CD4-positive, CD25-positive, alpha-beta regulatory T cell (primary cell): ENCODE measurements at places on chromosomes 4 and X.

GRCh38 chr4:27720010-27720766, 859.5 kb downstream of the STIM2 start:
- DNase-seq: no peak

- DNase-seq: no peak
These were observed 490.3 kb upstream of the EPHA5 start for GRCh38 chr4:66160606-66161005.

GRCh38 chrX:110657073-110657472, 138.5 kb downstream of the CHRDL1 start:
- no peak for DNase-seq

DNA sequence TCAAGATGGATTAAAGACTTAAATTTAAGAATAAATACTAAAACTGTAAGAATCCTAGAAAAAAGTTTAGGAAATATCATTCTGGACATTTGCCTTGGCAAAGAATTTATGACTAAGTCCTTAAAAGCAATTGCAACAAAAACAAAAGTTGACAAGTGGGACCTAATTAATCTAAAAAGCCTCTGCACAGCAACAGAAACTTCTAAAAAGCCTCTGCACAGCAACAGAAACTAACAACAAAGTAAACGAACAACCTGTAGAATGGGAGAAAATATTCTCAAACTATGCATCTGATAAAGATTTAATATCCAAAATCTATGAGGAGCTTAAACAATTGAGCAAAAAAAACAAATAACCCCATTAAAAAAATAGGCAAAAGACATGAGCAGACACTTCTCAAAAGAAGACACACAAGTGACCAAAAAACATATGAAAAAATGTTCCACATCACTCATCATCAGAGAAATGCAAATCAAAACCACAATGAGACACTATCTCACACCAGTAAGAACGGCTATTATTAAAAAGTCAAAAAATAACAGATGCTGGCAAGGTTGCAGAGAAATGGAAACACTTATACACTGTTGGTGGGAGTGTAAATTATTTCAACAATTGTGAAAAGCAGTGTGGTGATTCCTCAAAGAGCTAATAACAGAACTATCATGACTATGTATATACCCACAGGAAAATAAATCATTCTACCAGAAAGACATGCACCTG, 5.5 kb upstream of the OPRPN start:
- no peak for DNase-seq

DNA sequence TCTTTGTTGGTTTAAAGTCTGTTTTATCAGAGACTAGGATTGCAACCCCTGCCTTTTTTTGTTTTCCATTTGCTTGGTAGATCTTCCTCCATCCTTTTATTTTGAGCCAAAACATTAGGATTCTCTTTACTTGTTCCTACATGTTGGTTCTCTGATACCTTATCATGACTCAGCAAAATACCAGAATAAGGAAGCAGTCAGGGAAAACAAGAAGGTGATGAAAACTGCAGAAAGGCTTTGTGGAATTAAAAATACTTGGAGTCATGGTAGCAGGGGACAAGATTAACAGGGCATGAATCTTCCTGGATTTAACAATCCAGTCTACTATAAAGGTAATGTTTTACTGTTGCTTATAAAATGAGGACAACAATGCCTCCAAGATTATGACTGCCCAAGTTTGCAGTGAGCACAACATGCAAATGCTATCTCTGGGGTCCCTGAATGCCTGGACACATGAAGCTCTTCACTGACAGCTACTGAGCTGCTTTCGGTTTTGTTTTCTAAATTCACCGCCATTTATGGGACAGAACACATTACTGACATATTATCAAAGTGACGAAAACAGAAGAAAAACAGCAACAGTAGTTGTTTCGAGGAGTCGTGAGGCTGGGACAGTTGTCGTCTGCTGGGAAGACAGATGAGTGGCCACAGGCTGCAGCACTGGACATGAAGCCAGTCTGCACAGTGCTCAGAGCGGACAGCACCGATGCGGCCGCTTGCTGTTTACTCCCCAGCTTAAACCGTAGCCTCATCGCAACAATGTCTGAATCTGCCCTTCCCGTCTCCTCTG, 174.5 kb upstream of the DKK2 start:
- no peak for DNase-seq

DNA sequence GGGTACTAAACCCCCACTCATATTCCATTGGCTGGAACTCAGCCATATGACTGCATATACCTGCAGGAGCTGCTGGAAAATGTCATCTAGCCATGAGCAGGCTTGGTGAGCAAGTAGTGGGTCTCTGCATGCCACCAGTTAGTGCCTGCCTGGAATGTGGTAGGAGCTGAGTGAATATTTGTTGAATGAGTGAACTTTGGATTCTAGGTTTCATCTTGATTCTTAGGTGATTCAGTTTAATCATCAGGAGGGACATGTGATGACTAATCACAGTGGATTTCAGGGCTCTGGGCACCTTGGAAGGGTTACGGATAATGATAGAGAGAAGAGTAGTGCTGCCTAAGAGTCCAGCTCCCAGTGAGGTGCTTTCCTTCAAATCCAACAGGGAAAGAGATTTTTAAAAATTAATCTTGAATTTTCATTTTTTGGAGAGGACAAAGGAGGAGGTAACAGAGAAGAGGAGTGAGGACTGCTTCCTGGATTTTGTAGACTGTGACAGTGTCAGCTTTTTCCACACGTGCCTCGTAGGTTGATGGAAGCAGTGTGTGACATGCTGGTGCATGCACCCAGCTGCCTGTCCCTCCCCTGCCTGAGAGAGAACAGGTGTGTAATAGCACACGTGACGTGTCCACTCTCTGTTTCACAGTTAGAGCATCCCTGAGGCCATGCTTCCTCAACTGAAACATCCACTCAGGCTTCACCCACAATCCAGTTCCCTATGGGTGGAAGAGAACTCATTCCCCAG, 30.4 kb downstream of the NHS start:
- DNase-seq: no peak

GRCh38 chrX:130211415-130212186, 39.8 kb downstream of the RAB33A start:
- DNase-seq: no peak

GRCh38 chr4:101254776-101255175, 92.5 kb downstream of the PPP3CA start:
- no peak for DNase-seq

DNA sequence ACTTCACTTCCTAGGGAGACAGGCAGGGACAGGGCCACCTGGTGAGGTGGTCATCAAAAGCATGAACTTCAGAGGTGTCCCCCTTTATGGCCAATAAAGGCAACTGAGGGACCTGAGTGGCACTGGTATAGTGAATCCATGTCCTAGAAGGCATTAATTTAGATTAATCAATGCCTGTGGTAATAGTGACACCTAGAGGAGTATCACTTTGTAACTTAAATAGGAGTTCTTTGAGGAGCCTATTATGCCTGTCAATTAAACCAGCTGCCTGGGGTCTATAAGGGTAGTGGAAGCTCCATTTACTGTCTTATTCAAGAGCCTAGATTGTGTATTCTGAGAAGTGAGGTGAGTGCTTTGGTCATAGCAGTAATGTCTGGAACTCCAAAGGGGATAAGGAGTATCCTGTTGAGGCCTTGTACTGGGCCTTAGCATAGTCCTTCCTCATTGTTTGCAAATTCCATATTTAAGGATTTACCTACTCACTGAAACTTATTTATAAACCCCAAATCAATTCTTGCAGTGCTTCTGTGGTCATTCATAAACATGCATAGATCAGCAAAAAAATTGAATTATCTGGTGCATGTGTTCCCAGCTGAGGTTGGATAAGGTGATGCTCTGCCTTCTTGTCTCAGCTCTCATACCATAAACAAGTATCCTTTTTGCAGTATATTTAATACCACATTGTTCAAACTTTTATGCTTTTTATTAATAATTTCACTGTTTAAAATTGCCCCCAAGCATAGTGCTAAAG, 213.8 kb upstream of the RADX start:
- DNase-seq: no peak

DNA sequence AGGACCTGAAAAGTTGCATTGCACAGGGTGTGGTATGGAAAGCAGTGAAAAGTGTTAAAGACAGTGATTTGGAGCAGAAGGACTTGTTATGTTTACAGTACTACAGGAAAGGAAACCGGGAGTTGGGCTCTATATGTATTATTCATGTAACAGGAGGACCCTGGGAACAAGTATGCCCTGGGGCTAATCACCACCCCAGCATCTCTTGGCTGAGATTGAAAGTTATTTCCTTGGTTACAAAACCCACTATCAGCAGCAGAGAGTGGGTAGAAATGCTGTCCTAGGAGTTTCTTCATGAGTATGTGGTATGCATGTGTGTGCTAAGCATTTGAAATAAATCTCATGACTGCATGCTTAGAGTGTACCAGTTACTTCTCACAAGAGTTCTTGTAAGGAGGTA, 46.9 kb downstream of the STK32B start:
- no peak for DNase-seq

DNA sequence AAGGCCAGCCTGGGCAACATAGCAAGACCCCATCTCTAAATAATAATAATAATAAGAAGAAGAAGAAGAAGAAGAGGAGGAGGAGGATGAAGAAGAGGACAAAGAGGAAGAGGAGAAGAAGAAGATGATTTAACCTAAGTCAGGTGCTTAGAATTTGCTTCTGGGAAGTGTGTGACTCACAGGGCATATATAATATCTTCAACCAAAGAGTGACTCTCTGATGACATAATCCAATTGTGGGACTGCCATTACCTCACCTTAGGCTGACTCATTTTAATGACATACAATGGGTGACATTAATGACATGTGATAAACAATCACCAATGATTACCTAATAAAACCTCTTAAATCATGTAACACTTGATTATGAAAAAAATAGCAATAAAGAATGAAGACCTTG, 32.7 kb upstream of the MBTPS2 start:
- DNase-seq: no peak

DNA sequence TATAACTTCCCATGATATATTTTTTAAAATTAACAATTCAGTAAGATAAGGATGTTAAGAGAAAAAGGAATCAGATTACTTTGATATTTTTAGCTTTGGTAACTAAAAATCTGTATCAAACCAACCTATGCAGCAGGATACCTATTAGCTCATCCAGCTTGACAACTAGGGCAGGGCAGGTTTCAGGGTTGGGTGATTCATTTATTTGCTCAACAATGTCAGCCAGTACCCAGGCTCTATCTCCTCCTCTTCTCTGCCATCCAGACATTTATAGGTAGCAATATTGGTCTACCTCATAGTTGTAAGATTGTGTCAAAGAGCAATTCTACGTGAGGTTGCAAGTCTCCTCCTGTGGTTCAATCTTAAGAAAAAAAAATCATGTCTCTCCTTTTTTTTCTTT, 421.9 kb downstream of the ANKRD50 start:
- DNase-seq: no peak
